ENCODE measurements at places on chromosomes 6 and 20.

GRCh38 chr20:35232575-35232974 is 6.1 kb downstream of the MMP24 start:
- DNase-seq = no peak

DNA sequence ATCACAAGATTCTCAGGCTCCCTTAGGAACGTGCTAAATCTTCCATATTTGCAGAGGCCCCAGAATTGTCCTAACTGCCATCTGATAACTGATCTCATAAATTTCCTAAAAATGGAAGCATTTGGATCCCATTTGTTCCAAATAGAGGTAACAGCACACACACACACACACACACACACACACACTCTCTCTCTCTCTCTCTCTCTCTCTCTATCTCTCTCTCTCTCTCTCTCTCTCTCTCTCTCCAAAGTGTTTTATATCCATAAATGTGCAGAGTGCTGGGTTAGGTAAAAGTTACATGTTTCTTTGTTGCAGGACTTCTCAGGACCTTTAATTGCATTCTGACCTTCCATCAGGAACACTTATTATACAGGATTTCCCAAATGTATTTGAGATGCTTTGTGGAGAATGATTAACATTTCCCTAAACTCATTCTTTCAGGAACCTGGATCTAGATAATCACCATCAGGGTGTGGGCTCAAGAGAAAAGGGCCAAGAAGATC is 8.5 kb upstream of the STK38 start:
- no peak for DNase-seq

DNA sequence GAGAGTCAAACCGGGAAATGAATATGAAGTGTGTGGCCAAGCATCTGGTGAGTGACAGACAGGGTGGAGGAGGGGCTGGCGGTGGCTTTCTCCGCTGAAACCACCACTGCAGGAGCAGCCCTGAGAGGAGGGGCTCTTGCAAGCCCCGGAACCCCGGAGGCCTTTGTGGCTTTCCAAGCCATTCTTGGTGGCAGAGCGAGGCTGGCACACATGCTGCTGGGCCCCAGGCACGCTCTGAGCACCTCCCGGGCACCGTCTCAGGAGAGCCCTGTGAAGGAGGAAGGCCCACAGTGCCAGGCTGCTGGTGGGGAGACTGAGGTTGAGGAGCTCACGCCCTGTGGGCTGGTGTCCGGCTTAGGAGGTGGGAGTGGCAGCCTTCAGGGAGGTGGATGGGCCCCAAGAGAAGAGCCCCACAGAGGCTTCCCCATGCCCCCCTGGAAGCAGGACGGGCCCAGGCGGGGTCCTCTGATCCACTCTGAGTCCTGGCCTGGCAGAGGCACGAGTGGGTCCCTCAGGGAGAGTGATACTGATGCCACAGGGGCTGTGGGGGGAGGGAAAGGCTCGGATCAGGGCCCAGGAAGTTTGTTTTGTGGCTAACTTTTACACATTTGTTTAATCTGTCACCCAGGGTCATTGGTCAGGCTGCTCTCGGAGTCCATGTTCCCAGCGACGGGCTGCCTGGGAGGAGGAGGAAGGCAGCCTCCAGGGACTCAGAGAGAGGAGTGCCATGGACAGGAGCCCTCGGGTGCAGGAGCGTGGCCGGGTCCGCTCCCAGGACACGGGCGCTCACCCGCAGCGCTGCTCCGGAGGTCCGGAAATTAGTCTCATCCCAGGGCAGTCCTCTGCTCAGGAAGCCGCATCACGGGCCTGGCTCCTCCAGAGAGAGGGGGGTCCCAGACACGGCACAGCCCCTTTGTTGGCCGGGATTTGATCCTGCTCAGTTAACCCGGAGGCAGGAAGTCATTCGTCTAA is 170.7 kb downstream of the ERMARD start:
- no peak for DNase-seq

- no peak for DNase-seq
Observed at GRCh38 chr6:55694148-55694547, 115.2 kb upstream of the HMGCLL1 start.

GRCh38 chr6:33875696-33876095 is 71.9 kb upstream of the MLN start:
- no peak for DNase-seq

All from activated CD4-positive, alpha-beta T cell treated with anti-CD3 and anti-CD28 coated beads for 1 hour (primary cell).